T-helper 9 cell (primary cell): ENCODE measurements at places on chromosomes 7 and 10.
A peak's percentile ranks its signal among the peaks of the same experiment; 100 is the strongest.

DNA sequence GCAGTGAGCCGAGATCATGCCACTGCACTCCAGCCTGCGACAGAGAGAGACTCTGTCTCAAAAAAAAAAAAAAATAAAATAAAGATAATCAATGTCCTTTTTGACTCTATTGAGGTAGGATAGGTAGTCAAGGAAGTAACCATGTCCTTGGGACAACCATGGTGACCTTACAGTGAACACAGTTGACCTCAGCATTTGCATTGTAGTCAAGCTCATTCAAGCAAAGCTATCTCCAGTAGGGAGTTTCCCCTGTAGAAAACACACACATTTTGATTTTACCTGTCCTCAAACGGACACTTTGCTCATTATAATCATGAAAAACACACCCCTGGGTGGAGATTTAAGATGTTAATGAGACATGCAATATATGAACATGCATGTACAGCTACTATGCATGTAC, 171.7 kb downstream of the KIF20B start:
- DNase-seq = no peak

GRCh38 chr10:36765782-36766414, 359.5 kb upstream of the ANKRD30A start:
- DNase-seq = no peak

DNA sequence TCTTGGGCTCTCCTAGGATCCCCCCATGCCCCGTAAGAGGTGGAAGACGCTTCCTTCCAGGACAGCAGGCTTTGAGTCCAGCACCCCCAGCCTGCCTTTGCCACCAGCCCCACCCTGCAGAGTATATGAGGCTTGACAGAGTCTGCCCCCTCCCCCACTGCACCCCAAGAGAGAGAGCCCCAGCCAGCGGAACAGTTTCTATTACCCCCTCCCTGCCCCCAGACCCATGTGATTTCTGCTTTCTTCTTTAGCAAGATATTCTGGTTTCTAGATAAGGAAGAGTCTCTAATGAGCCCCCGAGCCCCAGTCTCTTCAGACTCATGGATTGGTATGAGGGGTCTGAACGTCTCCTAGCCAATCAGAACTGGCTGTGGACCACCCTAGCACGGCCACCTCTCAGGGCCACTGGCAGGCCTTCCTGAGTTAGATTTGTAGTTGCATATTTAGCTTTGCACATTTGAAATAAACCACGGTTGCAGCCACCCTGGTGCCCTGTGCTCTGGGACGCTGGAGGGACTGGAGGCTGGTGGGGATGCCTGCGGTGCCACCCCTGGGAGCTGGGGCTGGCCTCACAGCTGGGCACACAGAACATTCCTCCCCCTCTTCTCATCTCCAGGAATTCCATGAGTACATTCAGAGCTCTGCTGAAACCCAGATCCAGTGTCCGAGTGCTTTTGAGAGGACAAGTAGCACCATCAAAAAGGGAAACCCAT, 3.0 kb upstream of the SH2B2 start:
- DNase-seq = no peak

DNA sequence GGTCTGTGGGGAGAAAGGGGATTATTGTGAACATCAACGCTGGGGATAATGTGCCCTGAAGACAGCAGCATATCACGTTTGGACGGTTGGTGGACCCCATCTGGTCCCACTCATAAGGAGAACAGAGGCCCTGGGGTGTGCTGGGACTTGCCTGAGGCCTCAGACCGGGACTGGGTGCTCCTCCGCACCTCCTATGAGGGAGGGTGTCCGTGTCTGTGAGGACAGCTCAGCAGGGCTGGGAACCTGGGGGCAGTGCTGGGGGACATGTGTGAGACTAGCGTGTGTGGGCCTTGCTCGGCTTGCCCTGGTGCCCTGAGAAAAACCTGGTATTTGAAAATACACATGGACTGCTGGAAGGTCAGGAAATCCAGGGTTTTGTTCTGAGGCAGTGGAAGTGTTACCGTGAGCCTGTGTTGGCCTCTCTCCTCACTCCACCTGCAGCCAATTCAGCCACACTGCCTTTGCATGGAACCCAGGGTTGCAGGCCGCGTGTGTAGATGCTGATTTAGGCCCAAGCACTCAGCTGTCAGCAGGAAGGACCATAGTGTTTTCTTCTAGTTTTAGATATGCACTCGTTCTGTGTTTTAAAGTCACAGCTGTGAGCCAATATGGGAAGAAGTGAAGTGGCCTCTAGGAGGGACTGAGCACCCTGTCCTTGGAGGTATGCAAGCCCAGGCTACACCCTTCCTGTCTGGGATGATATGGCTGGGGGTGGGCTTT, 13.4 kb upstream of the SH2D4B start:
- DNase-seq = no peak

- DNase-seq = no peak
Observed at GRCh38 chr10:3397231-3397630, 224.6 kb upstream of the PITRM1 start.

DNA sequence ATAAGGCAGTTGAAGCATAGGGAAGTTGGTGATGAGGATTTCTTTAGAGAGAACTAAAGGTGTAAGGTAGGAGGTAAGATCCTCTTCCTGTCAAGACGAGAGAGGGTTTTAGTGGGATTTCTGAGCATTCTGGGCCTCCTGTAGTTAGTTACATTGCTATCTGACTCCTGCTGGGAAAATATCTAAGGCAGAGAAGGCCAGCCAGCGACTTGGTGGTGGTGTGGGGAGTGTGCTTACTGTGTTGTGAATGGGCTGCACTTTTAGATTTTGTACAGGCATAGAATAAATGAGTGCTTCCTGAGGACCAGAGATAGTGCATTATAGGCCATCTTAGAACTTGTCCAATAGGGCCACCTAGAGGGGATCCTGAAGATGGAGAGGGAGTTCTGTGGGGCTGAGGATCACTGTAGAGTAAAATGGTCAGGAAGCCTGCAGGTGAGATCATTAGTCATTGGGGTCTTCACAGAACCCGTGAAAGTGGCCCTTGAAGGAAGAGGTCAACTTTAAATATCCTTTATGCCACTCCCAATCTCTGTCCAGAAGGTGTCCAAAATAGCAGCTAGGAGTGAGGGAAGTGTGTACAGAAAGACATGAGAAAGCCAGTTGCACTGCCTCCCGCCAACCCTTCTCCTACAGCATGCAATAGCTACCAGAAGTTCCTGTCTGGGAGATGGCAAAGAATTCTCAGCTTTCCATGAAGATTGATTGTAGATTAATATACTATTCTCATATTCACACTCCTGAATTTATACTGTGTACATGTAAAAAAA, 266.6 kb downstream of the POLR1F start:
- no peak for DNase-seq

GRCh38 chr10:124092250-124092859, 1.0 kb downstream of the CHST15 start:
- peak; percentile 16 for DNase-seq

- DNase-seq = no peak
Observed at GRCh38 chr10:76010703-76011102, 579.3 kb downstream of the LRMDA start.

- no peak for DNase-seq
Observed at GRCh38 chr7:128103498-128104107, 72.4 kb upstream of the LRRC4 start.

GRCh38 chr10:29028486-29028885, 260.4 kb upstream of the LYZL1 start:
- DNase-seq = no peak

DNA sequence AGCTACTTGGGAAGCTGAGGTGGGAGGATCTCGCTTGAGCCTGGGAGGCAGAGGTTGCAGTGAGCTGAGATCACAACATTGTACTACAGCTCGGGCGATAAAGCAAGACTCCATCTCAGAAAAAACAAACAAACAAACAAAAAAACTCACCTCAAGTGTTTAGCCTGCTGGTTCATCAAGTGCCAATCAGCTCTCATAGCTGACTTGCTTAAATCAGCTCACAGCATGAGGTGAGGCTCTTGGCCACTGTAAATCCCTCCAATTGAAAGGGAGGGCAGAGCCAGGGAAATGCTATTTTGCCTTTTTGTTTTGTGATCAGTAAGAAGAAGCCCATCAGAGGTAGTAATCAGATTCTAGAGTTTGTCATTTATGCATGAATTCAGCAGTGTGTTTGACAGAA, 112.3 kb downstream of the RAB11FIP2 start:
- DNase-seq = no peak

DNA sequence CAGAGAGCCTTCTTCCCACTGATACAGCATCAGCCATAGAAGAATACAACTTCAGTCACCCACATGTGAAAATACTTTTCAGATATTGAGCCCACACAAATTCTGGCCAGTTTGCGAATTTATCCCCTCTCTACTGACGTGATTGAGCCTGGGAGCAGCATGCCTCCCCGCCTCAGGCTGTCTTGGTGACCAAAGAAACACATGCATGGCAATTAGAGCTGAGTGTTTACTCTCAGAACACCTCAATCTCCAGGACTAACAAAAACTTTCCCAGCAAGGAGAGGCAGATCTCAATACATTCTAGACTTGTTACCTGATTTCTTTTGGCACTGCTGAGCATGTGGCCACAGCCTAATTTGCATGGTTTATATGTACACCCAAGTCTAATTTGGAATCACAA, 122.5 kb downstream of the TMEM26 start:
- DNase-seq = no peak

DNA sequence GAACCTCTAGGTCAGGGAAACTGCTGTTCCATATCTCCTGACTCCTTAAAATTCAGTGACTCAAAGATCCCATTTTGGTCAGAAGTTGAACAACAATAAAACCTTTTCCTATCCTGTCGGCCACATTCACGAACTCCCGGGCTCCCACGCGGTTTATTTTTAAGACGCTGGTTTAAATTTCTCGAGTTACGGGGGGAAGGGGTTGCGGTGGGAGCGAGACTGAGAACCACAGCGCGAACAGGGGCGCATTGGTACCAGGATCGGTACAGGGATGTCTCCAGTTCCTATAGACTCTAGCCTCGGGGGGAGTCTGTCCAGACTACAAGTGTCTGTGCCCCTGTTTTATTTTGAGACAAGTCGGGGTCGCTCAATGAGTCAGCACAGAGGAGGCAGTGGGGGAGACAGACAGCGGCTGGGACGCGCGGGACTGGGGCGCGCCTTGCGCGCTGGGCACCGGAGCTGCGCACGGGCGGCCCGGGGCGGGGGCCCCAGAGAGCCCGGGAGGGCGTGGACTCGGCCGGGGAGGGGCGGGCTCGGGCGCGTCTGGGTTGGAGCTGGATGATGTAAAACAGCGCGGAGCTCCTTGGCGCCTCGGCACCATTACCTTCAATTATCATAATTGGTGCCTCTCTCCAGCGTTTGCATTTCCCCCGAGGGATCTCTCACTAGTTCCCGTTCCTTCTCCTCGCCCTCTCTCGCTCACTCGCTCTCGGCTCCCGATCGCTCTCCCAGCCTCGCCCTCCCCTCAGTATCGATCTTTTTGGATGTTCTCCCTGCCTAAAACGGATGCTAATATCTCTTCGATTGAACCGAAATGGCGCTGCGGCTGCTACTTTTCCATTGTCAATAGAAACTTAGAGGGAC, 8.7 kb upstream of the BAMBI start:
- peak; percentile 4 for DNase-seq

DNA sequence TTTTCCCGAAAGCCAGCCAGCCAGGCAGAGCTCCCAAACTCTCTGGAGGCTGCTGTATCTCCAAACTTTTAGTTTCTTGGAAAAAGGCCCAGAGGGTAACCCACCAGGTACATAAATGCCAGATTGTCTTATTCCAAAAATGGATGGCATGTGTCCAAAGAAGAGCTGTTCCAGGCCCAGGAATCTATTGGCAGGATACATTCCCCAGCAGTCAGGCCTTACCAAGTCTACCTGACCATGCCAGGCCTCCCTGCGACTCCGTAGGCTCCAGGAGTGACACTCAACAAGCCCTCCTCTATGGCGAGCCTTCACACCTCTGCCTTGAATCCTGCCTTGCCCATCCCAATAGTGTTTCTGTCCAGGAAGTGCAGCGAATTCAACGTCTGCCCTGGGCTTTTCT, 95.6 kb downstream of the GRB10 start:
- DNase-seq = no peak

DNA sequence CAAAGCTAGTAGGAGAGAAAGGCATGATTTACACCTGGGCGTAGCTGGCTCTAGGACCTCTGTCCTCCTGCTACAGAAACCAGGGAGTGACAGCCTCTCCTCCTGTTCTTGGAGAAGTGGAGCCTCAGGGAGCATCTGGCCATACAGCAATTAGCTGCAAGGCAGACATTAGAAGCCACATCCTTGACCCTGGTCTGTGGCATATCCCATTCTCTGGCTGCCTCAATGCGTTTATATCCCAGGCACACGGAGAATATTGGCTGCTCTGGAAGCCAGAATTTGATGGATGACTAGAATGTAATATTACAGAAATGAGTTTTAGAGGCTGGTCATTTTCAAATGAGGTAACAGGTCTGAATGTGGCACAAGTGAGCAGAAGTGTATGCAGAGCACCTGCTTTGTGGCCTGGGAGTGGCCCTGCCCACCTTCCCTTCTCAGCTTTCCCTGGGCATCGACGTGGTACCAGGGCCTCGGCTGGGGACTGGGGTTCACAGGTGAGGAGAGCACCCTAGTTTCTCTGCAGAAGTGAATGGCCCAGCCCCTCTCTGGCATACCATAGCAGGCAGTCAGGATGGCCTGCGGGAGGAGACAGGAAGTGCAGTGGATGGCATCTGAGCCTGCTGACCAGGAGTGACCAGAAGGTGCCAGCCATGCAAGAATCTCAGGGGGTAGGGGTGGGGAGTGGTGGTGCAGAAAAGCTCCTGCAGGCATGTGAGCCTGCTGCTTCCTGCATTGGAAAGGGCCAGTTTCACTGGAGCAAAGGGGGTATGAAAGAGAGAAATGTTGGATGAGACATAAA, 367.2 kb upstream of the ZNF32 start:
- DNase-seq = no peak

DNA sequence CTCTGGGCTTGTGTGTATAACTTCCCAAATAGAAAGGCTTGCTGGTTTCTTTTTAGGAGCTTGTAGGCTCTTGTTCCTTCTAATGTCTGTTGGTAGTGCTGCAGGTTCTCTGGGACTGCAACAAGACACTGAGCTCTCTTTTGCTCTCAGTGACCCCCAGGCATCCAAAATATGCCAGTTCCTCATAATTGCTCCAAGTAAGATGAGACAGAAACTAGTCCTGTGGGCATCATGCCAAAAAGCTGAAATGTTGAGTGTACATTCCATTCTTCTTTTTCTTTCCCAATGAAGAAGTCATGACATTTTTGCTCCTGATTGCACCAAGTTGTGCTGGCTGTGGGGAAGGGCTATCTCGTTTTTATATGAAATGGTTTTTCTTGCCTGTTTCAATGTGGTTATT, 7.1 kb upstream of the BTBD16 start:
- DNase-seq = no peak

DNA sequence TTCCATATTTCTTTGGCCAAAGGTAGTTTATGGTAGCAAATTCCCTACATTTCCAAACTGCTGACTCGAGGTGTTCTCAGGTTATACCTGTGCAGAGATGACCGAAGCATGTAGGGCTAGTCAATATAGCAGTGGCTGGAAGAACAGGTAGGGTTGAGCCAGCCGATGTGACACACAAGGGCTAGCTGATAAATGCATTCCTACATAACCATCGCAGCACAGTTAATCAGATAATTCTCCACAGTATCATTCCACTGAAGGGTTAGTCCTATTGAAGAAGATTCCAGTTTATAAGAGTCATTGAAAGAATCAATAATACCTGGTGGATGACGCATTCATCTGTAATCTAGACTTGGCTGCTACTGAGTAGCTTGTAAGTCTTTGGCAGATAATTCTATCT, 220.0 kb downstream of the KIF20B start:
- DNase-seq = no peak

GRCh38 chr10:119919826-119920225, 27.3 kb downstream of the SEC23IP start:
- DNase-seq = no peak
